Activated naive CD4-positive, alpha-beta T cell treated with anti-CD3 and anti-CD28 coated beads for 36 hours (primary cell): ENCODE measurements at places on chromosomes 6 and 20.

DNA sequence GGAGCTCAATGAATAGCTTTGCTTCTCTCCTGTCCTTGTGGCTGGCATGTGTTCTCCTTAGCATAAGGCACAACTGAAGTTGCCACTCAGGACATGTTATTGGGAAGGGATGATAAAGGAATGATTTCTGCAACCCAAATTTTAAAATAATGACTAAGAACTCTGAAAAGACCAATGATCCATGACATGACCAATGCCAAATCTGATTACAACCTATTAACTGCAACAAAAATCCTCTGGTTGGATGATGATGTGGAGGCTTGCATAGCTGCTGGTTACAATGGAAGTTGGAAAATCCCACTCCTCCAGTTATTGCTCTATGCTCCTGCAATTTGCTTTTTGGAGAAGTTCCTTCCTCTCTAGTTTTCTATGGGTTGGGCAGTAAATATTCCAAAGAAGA is 63.4 kb upstream of the FBXL4 start:
- DNase-seq = no peak

GRCh38 chr6:52394251-52394666 is 25.9 kb upstream of the EFHC1 start:
- peak; percentile 61 for DNase-seq

DNA sequence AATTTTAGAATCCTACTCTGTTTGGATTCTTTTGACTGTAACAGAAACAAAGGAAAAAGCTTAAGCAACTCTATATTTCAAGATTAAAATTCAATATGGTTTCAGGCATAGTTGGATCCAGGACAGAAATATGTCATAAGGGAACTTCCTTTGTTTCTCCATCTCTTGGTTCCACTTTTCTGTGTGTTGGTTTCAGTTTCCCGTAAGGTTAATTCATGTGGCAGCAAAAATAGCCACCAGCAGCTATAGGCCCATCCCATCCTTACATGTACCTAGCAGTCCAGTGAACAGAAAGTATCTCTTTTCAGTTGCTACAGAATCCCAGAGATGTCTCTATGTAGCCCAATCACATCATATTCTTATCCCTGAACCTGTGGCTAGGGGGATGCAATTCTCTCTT is 8.8 kb upstream of the FAM8A1 start:
- no peak for DNase-seq

DNA sequence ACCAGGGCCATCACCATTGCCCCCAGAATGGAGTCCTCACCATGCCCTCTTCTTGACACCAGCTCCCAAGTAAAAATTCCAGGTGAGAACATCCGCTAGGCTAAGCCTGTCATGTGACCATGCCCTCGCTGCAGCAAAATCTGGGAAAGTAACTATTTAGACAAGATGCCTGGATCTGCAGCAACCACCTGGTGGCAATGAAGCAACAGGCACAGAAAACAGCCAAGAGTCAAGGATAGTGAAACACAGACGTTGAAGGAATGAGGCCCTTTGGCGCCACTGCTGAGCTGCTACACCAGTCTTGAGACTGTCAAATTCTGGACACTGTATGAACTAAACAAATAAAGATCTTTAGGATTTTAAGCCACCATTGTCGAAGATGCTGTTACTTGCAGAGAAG is 30.1 kb upstream of the TGM6 start:
- DNase-seq = no peak

GRCh38 chr6:72061286-72061685 is 174.9 kb downstream of the RIMS1 start:
- no peak for DNase-seq

DNA sequence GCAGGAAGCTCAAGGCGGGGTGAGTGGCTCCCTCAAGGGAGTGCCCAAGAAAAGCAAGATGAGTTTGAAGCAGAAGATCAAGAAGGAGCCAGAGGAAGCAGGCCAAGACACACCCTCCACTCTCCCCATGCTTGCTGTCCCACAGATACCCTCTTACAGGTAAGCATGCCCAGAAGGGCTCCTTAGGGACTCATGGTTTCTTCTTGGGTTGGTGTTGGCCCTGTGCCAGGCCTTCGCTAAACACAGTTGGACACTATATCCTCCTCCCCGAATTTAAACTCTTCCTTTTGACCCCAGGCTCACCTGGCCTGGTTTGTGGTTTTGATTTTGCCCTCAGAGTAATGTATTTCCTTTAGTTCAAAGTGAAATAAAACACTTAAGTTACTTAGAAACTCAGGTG is 5.1 kb downstream of the BRPF3 start:
- DNase-seq = no peak

DNA sequence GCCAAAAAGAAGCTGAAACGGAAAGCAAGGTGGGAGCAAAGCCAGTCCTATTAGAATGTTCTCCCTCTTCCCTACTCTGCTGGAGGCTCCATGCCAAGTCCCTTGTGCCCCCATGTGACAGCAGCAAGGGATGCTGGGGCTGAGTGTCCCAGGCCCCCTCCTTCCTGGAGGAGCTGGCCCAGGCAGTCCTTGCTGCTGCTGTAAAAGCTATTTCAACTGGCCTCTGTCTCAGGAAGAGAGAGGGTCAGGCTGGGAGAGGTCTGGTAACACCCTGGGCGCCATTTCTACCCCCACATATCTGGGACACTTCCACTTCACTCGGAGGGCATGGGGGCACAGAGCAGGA is 25.0 kb downstream of the TTBK1 start:
- DNase-seq = no peak

DNA sequence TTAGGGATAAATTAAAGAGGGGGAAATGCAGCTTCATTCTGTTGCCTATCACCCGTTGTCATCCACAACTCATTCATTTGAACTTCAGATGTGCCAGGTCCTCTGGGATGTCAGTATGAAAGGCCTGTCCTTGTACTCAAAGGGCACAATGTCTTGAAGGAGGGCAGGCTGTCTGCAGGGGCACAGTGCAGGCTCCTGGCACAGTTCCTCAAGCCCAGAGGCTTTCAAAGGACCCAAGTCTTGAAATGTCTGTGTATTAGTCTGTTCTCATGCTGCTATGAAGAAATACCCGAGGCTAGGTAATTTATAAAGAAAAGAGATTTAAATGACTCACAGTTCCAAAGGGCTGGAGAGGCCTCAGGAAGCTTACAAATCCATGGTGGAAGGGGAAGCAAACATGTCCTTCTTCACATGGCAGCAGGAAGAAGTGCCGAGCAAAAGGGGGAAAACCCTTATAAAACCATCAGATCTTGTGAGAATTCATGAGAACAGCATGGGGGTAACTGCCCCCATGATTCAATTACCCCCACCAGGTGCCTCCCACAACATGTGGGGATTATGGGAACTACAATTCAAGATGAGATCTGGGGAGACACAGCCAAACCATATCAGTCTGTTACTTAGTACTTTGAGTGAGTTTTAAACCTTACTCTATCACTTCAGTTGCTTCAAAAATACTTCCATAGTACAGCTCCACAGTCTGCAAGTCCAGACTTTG is 9.4 kb downstream of the SNX9 start:
- DNase-seq = no peak

- no peak for DNase-seq
These were observed 262.3 kb upstream of the SOX4 start for GRCh38 chr6:21331235-21331634.

DNA sequence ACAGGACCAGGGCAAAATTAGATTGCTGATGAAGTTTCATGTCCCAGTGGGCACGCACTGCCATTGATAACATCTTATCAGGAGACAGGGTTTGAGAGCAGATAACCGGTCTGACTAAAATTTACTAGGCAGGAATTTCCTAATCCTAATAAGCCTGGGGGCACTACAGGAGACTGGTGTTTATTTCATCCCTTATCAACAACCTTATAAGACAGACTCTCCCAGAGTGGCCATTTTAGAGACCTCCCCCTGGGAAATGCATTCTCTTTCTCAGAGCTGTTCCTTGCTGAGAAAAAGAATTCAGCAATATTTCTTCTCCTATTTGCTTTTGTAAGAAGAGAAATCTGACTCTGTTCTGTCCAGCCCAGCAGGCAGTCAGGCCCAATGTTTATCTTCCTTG is 423.4 kb upstream of the IMPG1 start:
- DNase-seq = no peak
